LoVo (cell line): ENCODE measurements at places on chromosomes 5 and 9.

DNA sequence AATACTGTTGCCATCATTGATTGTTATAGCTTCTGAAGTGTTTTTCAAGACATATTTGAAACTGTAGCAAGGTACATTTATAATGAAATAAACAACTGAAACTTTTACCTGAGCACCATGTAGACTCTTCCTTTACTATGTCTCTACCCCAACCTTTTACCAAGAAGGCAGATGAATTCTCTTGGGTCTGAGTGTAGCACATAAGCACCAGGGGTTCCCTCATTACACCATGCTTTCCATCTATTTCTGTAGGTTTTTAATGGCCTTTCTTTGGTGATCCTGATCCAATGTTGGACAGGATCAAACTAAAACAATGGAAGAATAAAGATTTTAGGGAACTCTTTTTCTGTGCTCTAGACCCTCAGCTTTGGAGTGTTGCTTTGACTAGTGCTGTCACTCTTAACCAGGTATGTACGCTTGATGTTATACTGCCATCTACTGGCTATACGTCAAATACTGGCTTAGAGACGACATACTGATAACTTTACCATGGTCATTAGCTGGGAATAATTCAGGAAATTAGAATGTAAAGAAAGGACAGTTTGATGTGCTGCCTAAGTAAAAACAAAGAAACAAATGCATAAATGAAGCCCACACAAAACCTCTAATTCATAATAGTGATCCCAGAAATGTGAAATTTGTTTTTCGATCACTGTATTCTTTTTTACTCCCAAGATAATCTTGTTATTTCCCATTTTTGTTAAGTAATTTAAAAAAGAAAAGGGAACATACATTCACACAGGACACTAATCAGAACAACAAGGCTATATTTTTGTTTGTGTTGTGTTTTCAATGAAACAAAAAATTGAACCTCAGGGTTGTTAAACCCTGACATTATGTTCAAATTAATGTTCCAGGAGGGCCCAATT, 30.7 kb downstream of the IFNW1 start:
- DNase-seq = peak; percentile 73

DNA sequence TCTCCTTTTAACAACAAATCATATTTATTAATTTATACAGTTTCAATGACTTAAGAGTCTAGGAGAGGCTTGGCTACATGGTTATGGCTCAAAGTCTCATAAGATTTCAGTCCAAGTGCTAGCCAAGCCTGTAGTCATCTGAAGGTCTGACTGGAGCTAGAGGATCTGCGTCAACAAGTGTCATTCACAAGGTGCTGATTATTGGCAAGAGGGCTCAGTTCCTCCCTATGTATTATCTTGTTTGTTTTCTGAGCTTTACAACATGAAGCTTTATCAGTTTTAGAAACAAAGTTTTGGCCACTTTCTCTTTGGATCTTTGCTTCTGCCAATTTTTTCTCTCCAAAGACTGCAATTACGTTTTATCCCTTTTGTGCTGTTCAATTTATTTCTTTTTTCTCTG, 94.7 kb downstream of the RICTOR start:
- no peak for DNase-seq

DNA sequence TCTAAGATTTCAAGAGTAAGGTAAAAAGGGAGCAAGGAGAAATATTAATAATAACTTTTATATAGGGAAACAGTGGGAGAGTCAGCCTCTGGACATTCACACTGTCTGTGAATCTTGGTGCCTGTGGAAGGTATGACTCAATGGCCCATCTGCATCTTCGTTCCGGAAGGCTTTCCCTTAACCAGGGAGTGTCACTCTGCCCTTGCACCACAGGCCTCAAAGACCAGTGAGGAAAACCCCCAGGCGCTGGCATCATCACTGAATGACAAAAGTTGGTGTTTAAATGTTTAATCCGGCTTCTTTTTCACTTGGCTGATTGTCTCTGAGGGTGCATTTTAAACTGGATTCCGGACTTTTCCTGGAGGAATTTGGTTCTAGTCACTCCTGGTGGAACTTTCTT, 522.4 kb upstream of the TLE4 start:
- no peak for DNase-seq

DNA sequence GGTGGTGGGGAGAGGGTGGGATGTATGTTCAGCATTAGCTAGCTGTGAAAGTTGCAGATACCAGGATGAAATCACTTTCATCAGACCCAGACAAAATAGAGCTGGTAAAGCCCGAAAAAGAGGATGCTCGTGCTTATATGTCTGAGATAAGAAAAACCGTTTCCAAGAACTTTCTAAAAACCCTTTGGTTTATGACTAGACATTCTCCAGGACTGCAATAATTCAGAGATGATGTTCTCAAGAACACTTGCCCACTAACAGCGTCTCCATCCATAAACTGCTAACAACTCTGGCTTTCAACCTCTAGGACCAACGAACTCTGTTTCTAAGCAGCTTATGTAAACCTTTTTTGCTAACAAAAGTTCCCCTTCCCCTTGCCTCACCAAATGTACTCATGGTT, 8.4 kb upstream of the AMACR start:
- no peak for DNase-seq
